ENCODE measurements at places on chromosomes 11 and 22.

GRCh38 chr11:58958500-58958899, 19.2 kb downstream of the GLYATL1 start:
- no peak for DNase-seq

- DNase-seq: no peak
Measured at GRCh38 chr11:31030138-31030792, 339.3 kb downstream of the DCDC1 start.

- DNase-seq: no peak
Measured at GRCh38 chr11:58963551-58964104, 24.3 kb downstream of the GLYATL1 start.

- DNase-seq: no peak
Measured at GRCh38 chr11:10506008-10506370, 35.0 kb downstream of the RNF141 start.

DNA sequence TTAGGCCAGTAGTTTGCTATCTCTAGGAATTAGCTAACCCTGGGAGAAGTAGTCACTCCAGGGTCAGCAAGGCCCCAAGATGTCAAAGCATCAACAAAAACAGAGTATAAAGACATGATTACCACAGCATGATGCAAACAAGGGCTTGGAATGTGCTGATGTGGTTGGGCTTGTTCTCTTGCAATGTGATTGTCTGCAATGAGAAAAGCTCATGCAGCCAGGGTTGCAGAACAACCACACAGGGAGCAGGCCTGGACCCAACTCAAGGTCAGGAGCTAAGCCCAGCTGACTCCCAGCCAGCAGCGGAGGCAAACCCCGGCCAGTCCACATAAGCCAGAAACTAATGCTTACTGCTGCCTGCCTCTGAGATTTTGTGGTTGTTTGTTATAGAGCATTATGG, 132.4 kb upstream of the ZC3H12C start:
- DNase-seq: no peak

- no peak for DNase-seq
Measured at GRCh38 chr11:125343718-125344131, 152.3 kb downstream of the FEZ1 start.

- no peak for DNase-seq
Measured at GRCh38 chr11:83836883-83837654, 550.9 kb upstream of the CCDC90B start.

GRCh38 chr11:130774703-130775102, 141.6 kb downstream of the SNX19 start:
- no peak for DNase-seq

GRCh38 chr11:24198481-24198880, 298.4 kb upstream of the LUZP2 start:
- no peak for DNase-seq

DNA sequence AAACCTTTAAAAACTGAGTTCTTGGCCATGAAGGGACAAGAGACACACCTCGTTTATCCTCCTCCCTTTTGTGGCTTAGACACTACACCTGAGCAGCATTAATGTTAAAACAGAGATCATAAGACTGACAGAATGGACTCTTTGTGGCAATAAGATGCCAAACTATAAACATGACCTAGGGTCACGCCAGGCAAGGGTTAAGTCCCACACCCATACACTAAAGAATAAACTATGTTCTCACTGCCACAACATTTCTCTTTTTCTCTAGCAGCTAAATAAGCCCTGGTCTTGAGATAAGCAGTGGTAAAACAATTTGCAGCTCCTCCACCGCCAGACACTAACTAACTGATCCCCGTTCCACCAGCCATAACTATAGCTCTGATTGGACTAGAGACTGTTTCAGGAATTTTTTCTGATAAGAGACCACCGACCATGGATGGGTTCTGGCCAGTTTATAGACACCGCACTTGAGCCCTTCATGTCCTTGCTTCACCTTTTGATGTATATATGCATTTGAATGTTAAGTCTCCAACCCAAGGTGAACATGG, 4.9 kb upstream of the SLCO2B1 start:
- DNase-seq: no peak

GRCh38 chr11:121659811-121660210, 207.0 kb upstream of the SORL1-AS1 start:
- no peak for DNase-seq

DNA sequence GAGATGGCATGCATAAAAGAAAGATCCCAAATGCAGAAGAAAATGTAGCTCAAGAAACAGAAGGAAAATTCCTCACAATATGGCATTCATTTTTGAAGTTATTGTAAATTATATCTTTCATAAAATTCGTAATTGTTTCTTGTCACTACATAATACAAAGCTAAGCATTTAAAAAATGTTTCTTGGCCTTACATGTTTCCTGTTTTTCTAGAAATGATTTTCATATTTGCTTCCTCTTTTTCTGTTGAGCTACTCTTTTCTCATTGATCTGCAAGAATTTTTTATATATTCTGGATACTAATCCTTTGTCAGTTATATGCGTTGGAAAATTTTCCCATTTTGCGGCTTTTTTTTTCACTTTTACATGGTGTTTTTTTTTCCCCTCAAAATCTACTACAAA, 48.0 kb downstream of the ENTHD1 start:
- no peak for DNase-seq

- no peak for DNase-seq
Measured at GRCh38 chr11:73951797-73952196, 971 bp downstream of the DNAJB13 start.

- no peak for DNase-seq
Measured at GRCh38 chr11:16410479-16410878, 54.1 kb upstream of the SOX6 start.

- DNase-seq: no peak
Measured at GRCh38 chr11:7449211-7449840, 36.0 kb upstream of the OLFML1 start.

GRCh38 chr11:82872377-82873150, 27.7 kb downstream of the PRCP start:
- no peak for DNase-seq

GRCh38 chr22:42656578-42656977, 7.4 kb upstream of the CYB5R3 start:
- DNase-seq: no peak

DNA sequence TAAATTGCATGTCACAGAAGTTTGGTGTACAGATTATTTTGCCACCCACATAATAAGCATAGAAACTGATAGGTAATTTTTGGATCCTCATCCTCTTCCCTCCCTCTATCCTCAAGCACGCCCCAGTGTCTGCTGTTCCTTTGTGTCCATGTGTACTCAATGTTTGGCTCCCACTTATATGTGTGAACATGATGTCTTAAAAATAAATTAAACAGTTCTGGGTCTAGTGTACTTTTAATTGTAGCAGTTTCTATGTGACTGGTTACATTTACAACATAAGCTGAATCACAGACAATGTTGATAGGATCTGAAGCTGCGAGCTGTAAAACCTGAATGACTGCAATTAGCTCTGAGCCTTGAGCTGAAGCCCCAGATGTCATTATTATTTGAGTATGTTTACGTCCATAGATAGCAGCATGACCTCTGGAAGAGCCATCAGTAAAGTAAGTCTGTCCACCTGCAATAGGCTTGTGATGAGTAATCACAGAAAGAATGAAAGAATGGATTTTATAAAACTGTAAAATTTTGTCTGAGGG, 29.7 kb downstream of the OR10A6 start:
- no peak for DNase-seq

DNA sequence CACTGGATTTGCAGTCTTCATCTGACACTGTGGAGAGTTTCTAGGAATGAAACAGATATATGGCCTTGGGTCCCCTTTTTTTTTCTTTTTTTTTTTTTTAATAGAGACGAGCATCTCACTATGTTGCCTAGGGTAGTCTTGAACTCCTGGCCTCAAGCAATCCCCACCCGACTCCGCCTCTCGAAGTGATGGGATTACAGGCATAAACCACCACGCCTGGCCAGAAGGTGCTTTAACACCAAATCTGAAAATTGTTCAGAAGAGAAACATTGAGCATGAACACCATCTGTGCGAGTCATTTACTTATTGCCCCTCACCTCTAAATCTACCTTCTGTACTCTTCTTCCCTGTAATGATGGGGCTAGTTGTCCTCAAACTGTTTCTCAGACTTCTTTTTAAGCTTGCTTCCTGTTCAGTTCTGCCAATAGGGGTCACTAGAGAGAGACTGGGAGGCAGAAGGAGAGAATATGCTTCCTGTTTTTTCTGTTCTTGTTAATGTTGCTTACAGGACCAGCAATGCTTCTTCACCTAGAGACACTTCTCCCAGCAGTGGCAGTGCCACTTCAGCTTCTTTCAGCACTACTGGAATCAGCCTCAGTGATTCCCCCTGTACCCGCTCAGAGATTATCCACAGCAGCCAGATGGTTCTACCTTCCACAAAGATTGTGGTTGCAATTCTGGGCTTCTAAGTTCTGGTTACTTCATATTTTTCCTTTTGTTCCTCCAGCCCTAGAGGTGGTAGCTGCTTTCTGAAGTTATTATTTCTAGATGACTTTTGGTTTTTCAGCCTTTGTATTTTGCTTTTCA, 20.8 kb upstream of the ZBED5 start:
- no peak for DNase-seq

GRCh38 chr11:20000351-20001134, 159.7 kb downstream of the DBX1 start:
- no peak for DNase-seq

DNA sequence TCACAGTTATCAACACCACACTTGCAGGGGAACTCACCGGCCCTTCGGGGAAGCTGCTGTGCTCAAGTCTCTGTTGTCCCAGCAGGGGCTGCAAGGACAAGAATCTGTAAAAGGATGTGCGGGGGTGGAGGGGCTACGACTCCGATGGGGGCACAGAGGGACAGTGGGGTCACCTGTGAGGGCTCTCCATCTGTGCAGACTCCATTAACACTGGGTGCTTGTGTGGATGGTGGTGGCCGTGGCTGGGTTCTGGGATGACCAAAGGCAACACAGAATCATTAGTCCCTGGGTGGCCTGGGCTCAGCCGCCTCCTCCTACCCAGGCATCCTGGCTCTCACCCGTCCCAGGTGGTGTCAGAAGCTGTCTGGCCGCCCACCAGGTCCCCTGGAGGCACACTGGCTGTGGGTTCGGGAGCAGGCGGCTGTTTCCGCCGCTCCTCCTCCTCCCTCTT, 10.2 kb upstream of the RBM4B start:
- no peak for DNase-seq

DNA sequence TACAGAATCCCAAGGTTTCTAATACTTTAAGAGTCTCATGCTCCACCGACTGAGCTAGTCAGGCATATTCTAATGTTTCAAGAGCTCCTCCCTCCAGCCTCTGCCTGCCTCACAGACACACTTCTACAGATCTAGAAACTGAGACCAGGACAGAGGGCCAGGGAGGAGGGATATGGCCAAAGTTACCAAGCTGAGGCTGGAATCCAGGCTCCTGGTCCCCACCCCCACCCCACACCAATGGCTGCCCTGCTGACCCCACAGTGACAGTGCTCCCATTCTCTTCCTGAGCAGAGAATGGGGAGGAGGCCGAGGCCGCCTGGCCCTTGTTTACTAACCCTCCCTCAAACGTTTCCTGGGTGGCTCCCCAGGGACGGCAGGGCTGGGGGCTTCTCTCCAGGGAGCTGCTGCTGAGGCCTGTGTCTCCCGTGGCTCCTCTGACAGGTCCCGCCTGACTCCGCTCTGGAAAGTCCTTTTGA, 2.2 kb downstream of the PLEKHB1 start:
- no peak for DNase-seq

DNA sequence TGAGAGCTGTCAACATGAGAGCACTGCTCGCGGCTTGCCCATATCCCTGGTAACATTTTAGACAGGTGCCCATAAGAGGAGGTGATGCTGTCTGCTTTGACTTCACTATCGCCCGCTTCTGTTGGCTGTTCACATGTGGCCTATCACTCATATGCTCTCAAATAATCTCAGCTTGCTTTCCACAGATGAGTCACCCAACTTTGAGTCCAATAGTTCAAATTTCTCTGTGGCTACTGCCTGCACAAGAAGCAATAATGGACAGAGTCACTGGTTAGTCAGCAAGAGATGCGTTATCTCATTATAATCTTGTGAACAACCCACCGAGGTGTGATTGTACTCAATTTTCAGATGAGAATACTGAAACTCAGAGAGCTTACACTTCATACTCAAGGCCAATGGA, 1714.1 kb downstream of the LRRC4C start:
- DNase-seq: no peak

DNA sequence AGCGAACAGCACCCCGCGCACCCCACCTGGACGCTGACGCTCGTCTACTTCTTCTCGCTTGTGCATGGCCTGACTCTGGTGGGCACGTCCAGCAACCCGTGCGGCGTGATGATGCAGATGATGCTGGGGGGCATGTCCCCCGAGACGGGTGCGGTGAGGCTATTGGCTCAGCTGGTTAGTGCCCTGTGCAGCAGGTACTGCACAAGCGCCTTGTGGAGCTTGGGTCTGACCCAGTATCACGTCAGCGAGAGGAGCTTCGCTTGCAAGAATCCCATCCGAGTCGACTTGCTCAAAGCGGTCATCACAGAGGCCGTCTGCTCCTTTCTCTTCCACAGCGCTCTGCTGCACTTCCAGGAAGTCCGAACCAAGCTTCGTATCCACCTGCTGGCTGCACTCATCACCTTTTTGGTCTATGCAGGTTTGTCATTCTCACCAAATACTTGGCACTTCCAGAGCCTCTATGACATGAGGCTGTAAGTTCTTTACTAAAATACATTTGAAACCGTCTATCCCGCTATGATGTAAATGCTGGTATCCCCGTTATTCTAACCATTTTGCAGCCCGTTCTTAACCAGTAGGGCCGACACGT, 535 bp downstream of the AQP11 start:
- DNase-seq: peak; percentile 23

GRCh38 chr22:26545385-26545784, 33.1 kb upstream of the TFIP11 start:
- no peak for DNase-seq

DNA sequence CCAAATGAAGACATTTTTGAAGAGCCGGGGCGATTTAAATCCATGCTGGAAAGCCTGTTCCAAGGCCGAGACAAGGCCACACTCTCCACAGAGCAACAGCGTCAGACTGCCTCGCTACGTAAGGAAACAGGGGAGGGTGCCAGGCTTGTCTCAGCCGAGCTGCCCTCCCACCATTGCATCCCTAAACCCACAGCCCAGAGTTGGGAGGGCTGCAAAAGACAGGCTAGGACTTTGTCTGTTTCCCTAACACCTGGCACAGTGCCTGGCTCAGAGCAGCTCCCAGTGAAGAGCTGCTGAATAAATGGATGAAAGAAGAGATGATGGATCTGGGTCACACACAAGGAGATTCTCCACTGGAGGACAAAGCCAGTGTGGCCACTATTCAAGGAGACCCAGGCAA, 51.3 kb upstream of the SCUBE2 start:
- peak; percentile 28 for DNase-seq

GRCh38 chr11:33006010-33006409, 9.7 kb upstream of the DEPDC7 start:
- no peak for DNase-seq

GRCh38 chr11:119511614-119512306, 88.8 kb upstream of the THY1 start:
- DNase-seq: no peak

- no peak for DNase-seq
Measured at GRCh38 chr11:82038154-82038553, 695.5 kb downstream of the FAM181B start.

DNA sequence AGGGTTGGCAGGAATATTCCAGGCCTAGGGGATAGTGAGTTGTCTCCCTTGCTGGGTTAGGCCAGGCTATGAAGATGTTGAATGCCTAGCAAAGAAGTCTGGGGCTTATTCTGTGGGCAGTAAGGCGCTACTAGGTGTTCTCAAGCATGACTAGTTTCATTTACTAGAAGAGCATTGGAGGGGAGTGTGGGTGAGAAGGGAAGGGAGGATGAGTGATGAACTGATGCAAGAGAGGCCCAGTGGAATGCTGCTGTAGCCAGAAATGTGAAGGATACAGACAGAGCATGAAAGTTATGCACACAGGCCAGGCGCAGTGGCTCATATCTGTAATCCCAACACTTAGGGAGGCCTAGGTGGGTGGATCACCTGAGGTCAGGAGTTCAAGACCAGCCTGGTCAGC, 33.5 kb downstream of the POU2F3 start:
- no peak for DNase-seq
